Common myeloid progenitor, CD34-positive (primary cell): ENCODE measurements at places on chromosomes 16 and 17.

- DNase-seq: no peak
Measured at GRCh38 chr17:71460943-71461342, 659.9 kb upstream of the SOX9 start.

DNA sequence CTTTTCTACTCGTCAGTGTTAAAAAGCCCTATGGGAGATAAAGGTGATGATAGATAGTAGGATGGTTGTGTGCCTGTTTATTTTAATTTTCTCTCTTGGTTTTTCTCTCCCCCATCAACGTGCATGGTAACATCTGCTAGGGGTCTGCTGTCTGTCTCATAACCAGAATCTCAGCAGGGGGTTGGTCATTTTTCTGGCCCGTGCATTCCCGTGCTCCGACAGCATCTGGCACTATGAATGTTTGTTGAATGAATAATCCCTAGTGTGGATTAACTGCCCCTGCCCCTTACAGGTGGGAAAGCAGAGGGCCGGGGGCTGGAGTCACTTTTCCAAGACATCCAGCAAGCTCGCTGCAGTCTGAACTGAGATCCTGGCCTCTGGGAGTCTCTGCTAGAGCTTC, 6.3 kb downstream of the CA5A start:
- no peak for DNase-seq

- DNase-seq: no peak
Measured at GRCh38 chr16:58098207-58099096, 30.7 kb downstream of the CFAP20 start.

DNA sequence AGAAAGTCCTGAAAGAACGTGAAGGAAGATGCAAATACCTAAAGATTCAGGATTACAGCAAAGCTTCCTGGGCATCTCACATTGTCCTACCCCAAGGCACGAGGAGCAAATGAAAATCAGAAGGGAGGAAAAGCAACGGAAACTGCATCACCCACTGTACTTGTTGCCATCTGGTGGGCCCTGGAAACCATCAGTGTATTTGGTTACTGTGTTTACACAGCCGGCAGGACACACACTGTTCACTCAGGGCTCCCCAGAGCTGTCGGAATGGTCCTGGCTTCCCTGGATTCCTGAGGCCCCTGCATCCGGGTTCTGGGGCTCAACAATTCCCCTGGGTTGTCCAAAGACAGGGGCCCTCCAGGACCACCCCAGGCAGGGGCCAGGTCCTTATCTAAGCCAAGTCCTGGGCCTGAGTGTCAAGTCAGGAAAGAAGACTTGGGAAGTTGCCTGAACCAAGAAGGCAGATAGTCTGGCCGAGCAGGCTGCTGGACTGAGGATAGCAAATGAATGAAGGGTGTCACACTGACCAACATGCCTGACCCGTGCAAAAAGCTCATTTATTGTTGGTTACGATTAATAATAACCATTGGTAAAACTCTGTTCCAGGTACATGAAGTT, 52.8 kb downstream of the SOX9 start:
- no peak for DNase-seq

DNA sequence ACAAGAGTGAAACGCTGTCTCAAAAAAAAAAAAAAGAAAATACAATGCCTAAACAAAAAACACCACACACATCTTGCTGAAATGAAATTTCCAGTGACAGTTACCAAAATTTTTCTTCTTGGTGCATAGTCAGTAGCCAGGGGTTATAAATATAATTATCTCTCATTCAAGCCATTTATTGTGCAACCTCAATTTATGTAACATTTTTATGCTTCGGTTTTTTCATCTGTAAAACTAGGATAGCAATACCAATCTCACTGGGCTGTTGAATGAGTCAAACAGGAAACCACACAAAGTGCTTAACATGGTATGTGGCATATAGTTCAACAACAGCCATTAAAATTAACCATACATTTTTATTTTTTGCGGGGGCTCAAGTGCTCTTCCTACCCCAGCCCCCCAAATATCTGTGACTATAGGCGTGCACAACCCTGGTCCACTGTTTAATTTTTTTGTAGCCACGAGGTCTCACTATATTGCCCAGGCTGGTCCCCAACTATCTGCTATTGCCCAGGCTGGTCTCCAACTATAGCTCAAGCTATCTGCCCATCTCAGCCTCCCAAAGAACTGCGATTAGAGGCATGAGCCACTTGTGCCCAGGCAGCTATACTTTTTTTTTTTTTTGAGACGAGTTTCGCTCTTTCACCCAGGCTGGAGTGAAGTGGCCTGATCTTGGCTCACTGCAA, 2.6 kb downstream of the COG4 start:
- peak; percentile 91 for DNase-seq

DNA sequence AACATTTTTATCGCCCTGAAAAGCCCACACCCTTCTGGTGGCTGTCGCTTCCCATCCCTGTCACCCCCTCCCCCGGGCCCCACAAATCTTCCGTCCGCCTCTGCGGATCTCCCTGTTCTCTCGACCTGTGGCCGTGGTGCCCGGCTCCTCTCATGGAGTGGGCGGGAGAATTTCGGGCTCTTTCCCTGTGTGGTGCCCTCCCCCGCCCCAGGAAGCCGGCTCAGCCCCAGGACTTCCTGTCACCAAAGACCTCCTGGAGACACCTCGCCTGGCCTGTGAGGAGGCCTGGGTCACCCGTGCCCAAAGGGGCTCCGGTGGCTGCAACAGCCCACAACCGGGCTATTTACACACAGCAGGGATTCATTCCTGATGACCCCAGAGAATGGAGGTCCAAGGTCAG, 26.1 kb upstream of the UBE2I start:
- no peak for DNase-seq

- DNase-seq: no peak
Measured at GRCh38 chr16:6356911-6357310, 975.7 kb upstream of the RBFOX1 start.

- peak; percentile 87 for DNase-seq
Measured at GRCh38 chr16:28291651-28292626, at the start of gene SBK1. Gene SBK1 (plus strand): TSS chr16:28292525. CDS start chr16:28317392, 24,867 bp downstream.

GRCh38 chr16:17469011-17469740, 1.6 kb downstream of the XYLT1 start:
- no peak for DNase-seq

DNA sequence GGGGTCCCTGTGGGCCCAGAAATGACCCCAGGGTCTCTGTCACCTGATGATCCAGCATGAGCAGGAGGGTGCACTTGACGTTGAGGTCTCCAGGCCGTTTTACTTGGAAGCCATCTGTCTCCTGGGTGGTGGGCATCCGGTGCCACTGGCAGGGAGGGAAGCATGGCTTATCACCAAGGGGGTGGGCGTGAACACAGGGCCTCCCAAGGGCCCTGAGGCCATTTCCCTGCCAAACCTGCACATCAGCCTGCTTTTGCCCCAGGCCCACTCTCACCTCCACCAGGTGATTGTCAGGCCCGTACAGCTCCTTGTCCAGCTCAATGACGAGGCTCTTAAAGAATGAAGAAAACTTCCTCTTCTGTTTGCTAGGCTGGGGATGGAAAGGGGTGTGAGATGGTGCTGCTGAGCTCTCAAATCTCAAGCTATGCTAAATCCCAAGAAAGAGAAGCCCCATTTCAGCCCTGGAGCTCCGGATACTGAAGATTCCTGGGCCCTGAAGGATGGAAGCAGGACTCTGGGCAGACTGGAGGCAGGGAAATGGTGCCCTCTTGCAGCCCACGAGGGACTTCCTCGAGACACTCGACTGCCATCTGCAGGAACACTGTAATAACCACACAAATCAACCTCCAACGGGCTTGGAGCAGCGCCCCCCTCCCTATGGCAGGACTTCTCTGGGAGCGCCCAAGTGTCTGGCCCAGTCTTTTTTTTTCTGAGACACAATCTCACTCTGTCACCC, 7.1 kb upstream of the FTSJ3 start:
- DNase-seq: peak; percentile 95

GRCh38 chr17:34606763-34607162, 27.4 kb downstream of the TMEM132E start:
- no peak for DNase-seq

GRCh38 chr16:89325861-89326471, 108.5 kb downstream of the ZNF778 start:
- DNase-seq: peak; percentile 94

DNA sequence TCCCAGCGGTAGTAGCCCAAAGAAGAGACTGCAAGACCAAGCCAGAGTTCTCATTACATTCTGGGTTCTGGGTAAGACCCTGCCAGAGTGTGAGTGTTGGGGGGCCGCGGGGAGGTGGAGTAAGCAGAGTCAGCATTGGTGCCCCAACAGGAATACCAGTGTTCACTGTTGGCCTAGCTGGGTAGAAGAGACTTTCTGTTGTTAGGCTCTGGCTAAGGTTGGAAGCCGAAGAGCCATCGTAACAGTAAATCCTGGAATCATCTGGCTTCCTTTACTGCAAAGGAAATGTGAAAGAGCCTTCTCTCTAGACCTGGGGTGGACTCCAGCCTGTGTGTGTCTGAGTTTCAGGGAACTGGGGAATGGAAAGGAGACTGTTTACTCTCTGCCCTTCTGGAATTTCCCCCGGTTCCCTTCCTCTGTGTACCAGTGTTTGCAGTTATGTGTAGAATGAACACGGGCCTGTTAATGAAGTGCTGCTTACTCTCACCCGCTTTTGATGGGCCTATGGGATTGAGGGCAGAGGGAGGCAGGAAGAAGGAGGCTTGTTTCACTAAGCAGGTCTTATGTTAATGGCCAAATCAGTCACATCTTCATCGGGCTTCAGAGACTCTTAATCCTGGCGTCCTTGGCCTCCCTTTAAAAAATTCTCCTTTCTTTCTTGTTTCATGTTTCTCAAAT, 68.5 kb downstream of the WWP2 start:
- no peak for DNase-seq

- no peak for DNase-seq
Measured at GRCh38 chr16:73095142-73095820, 47.4 kb upstream of the ZFHX3 start.

- no peak for DNase-seq
Measured at GRCh38 chr16:56970934-56971767, 9.4 kb downstream of the CETP start.

DNA sequence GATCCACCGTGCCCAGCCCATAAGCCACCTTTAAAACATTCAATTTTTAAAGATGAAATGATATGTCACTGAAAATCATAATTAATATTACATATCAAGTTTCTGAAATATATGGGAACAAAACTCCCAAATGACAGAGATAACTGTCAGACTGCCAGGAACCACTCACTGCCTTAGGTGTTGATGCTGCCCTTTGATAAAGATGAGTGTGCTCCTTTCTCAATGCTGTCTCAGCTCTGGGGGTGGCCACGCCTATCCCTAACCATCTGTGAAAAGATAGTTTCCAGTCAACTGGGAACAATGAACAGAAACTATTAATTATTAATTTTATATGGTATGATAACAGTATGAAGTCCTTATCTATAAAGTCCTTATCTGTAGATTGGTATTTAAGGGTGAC, 177.7 kb downstream of the MYO1D start:
- no peak for DNase-seq

DNA sequence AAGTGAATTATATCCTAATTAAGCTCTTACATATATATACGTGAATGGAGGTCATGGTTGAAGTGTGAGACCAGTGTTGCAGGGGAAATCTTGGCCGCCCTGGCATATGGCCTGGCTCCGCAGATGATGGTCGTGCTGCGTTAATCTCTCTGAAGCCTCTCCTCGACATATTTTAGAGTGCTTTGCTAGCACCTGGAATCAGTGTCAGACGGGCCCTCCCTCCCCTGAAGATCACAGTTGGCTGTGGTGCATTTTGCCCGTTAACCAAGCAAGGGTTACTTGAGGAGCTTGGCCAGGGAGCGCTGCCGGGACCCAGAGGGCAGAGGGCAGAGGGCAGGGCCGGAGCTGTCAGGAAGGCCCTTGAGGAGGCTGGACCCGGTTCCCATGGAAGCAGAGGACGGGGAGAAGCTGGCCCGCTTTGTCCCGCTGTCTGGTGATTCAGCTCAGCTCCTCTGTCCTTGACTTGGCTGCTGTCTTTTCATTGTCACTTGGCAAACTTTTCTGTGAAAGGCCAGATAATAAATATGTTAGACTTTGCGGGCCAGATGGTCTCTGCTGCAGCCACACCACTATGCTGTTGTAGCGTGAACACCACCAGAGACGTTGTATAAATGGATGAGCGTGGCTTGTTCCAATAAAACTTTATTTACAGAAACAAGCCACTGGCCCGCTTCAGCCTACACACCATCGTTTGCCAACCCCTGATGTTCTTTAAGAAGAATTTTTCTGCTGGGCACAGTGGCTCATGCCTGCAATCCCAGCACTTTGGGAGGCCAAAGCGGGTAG, 32.3 kb downstream of the CIBAR2 start:
- no peak for DNase-seq

GRCh38 chr17:47205419-47205963, 3.7 kb upstream of the MYL4 start:
- DNase-seq: peak; percentile 75

GRCh38 chr17:44120851-44121605, 2.4 kb downstream of the HDAC5 start:
- DNase-seq: no peak

- DNase-seq: peak; percentile 25
Measured at GRCh38 chr17:69179227-69179952, 37.7 kb upstream of the ABCA6 start.

GRCh38 chr17:68955181-68955841, at the start of gene ABCA8:
Gene ABCA8 (minus strand): TSS chr17:68955392. CDS start chr17:68942034, 13,358 bp downstream.
- no peak for DNase-seq

DNA sequence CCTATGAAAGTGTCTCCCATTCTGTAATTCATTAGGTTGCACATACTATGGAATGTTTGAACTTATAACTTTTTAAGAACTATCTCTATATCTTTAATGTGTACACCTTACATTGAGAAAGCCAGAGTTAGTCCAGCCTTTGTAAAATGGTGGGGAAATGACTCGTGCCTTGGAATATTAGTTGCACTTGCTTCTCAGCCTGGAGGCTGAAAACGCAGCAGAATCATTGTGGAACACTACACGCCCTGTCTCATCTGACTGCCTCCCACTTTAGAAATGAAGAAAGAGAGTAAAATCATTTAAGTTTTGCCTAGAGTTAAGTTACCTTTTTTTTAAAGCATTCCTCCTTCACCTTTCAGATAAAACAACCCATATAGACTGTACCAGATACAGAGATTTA, 90.7 kb upstream of the WSB1 start:
- no peak for DNase-seq

DNA sequence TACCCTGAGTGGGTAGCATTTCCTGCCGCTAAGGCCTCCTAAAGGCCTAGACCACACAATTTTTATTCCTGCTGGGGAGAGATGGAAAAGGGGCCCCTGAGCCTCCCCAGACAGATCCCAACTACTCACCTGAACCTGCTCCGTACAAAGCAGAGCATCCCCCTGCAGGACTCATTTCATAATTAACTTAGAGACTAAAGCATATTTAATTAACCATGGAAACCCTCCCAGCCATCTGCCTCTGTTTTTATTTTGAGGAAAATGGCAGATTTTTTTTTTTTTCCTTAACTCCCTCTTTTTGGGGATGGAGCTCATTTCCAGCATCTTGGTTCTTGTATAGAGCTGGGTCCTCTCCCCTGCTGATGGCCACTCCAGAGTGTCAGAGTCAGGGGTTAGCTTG, 96.5 kb upstream of the CRHR1 start:
- DNase-seq: no peak
